Immature natural killer cell (primary cell): ENCODE measurements at places on chromosomes 13 and 19. TPM values are rescaled to one million over a fixed set of nuclear protein-coding genes. Genes with fewer than 3 reads are reported as not detected.

The MEF2B gene
- polyA plus RNA-seq = not detected

GRCh38 chr19:41376998-41377365 lies 649 bp downstream of the TMEM91 start:
- peak overlapping the region; percentile 74 for H3K4me3 ChIP-seq
- peak overlapping the region; percentile 91 for H3K27ac ChIP-seq
- no peaks in the 10 kb centered on the region for H3K27me3 ChIP-seq
- peaks cover 13% of the 10 kb centered on the region for H3K4me1 ChIP-seq
- H3K36me3 ChIP-seq = no peaks in the 10 kb centered on the region
- DNase-seq = no peak

The MEX3D gene
- polyA plus RNA-seq = 0.21 TPM

DNA sequence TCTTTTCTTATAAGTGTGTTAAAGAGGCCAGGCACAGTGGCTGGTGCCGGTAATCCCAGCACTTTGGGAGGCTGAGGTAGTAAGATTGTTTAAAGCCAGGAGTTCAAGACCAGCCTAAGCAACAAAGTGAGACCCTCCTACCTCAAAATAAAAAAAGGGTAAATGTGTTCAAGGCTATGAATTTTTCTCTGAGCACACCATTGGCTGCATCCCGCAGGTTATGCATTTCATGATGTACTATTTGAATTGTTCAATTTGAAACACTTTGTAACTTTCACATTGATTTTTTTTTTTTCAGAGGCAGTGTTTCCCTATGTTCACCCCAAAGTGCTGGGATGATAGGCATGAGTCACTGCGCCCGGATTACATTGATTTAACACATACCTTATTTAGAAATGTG lies 138.1 kb downstream of the PTPRS start:
- peaks cover 4% of the 10 kb centered on the region for H3K36me3 ChIP-seq
- H3K27ac ChIP-seq = no peak overlapping the region
- no peaks in the 10 kb centered on the region for H3K27me3 ChIP-seq
- H3K4me3 ChIP-seq = no peak overlapping the region
- DNase-seq = no peak
- no peaks in the 10 kb centered on the region for H3K4me1 ChIP-seq

DNA sequence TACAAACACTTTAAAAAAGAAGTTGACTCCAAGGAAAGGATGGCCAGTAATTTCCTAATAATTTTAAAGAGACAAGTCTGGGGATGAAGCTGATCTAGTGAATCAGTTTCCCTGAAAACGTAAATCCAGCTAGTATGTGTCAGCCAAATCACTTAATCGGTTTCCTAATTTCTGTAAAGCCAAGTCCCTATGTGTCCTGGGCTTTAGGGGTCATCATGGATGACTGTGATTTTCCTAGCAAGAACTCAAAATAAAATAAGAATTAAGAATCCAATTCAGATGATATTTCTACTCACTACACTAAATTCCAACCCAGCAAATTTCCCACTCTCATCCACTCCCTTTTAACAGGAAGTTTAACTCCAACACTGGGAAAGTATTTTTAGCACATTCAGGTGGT lies 35.9 kb downstream of the ELF1 start:
- peaks cover 94% of the 10 kb centered on the region for H3K4me1 ChIP-seq
- H3K27me3 ChIP-seq = peaks cover 8% of the 10 kb centered on the region
- peak overlapping the region; percentile 90 for H3K4me3 ChIP-seq

The ZNF813 gene
- polyA plus RNA-seq = 1.6 TPM

DNA sequence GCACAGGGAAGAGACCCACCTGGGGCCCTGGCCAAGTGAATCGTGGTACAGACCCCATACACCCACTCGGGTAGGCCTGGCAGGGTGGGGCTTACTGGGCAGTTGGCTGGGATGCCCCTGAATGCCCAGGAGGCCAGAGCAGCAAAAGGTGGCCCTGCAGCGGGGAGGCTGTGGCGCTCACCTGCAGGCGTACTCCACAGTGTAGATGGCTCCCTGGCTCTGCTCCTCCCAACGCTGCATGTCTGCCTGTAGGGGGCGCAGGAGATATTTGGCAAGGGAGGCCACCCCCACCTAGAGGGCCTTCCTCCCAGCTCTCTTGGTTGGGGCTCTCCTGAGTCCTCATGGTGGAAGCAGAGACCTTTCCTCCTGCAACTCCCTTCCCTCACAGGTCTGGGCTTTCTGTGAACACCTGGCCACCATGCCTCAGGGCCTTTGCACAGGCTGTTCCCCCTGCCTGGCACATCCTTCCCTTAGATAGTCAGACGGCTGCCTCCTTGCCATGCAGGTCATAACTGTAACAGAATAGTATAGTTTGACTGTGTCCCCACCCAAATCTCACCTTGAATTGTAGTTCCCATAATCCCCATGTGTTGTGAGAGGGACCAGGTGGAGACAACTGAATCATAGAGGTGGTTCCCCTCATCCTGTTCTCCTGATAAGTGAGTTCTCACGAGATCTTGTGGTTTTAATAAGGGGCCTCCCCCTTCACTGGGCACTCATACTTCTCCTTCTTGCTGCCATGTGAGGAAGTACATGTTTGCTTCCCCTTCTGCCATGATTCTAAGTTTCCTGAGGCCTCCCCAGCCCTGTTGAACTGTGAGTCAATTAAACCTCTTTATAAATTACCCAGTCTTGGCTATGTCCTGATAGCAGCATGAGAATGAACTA lies 5.9 kb downstream of the BORCS8 start:
- H3K36me3 ChIP-seq = peaks cover 10% of the 10 kb centered on the region
- no peak overlapping the region for H3K4me3 ChIP-seq
- peak; percentile 46 for DNase-seq
- H3K27me3 ChIP-seq = peaks cover 2% of the 10 kb centered on the region
- peaks cover 33% of the 10 kb centered on the region for H3K4me1 ChIP-seq

DNA sequence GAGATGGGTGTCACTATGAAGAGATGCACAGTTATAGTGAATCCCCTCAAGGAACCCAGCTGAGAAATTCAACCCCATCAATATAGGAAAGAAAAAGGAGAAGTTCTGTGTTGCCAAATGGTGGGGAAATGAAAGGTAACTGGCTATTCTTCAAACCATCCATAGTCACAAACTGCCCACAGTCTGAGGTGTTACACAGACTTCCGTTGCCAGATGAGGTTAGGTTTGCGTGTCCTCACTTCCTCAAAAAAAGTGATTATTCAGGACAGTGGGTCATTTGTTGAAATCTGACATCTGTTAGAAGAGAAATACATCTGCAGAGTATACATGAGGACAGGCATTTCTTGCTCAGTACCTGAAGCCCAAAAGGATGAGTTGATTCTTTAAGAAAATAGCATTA lies 9.0 kb downstream of the SIGLEC5 start:
- H3K27ac ChIP-seq = no peak overlapping the region
- DNase-seq = peak; percentile 6
- peaks cover 7% of the 10 kb centered on the region for H3K4me1 ChIP-seq
- H3K27me3 ChIP-seq = peaks cover 2% of the 10 kb centered on the region
- no peaks in the 10 kb centered on the region for H3K36me3 ChIP-seq

The CPB2 gene
- polyA plus RNA-seq = not detected

The TEX101 gene
- polyA plus RNA-seq = not detected

DNA sequence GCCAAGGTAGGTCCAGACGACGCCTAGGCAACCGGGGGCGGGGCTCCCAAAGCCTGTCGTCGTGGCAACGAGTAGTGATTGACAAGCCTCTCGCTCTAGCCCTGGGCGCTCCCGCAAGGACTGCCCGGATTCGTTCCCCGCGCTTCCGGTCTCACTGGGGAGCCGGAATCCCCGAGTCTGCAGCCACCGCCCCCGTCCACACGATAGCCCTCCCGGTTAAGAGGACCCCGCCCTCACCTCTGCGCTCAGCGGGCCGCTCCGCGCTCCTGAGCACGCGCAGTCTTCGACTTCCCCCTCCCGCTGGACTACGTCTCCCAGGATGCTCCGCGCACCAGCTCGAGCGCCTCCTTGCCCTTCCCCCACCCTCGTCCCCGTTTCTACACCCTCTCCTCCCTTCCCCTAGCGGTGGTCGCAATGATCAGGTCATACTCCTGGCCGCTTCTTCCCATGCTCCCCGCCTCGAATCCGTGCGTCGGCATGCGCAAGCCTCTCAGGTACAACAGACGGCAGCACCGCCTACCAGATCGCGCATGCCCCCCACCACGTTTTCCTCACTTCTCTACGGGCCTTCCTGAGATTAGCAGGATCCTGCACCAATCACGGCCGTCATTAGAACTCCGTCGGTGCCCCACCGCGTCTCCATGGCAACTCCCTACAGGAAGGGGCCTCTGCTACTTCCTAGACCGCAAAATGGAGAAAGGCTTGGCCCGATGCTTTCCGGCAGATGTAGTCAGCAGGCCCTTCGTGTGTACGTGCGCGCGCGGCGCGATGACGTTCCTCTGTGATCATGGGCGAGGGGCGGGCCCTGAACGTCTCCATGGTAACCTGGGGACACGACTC lies at the start of gene MZF1:
Gene MZF1, minus strand, starts transcription at position 518 of the 840 bp plus-strand sequence. CDS start 1,946 bp downstream, outside the sequence.
- H3K36me3 ChIP-seq = no peaks in the 10 kb centered on the region
- H3K27ac ChIP-seq = peak within 1 kb of the TSS; percentile 100
- peak within 1 kb of the TSS; percentile 95 for H3K4me3 ChIP-seq
- H3K4me1 ChIP-seq = peaks cover 36% of the 10 kb centered on the region

- no peaks in the 10 kb centered on the region for H3K36me3 ChIP-seq
- no peak for DNase-seq
- H3K27ac ChIP-seq = no peak overlapping the region
- no peak overlapping the region for H3K4me3 ChIP-seq
- peaks cover 4% of the 10 kb centered on the region for H3K4me1 ChIP-seq
Measured at GRCh38 chr13:113124211-113124970, 1.8 kb downstream of the F10 start.

The GNG7 gene
- polyA plus RNA-seq = 0.33 TPM

The PSG2 gene
- not detected for polyA plus RNA-seq

The SSC5D gene
- not detected for polyA plus RNA-seq
